ENCODE measurements at places on chromosomes 12 and 14. TPM values are rescaled to one million over a fixed set of nuclear protein-coding genes. Genes with fewer than 3 reads are reported as not detected.
A peak's percentile ranks its signal among the peaks of the same experiment; 100 is the strongest.

The TC2N gene
- 36.2 TPM for total RNA-seq

The USP44 gene
- total RNA-seq, result 197 TPM

The SPIC gene
- total RNA-seq, result not detected

The KRR1 gene
- 73.8 TPM for total RNA-seq

DNA sequence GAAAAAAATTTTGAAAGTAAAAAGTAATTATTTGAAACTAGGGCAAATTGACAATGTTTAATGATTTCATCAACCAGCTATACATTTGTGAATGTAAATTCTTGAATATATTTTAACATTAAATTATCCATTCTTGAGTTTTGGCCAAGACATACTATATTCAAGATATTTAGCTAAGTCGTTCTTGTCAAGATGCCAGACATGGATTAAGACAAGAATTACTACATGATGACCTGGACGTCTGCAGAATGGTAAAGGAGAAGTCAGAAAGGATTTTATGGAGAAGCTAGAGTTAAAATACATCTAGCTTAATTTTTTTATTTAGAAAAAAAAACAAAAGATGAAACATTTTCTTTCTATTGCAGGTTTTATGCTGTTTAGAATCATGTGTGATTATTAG is 255.8 kb downstream of the TMTC2 start:
- DNase-seq, result no peak

GRCh38 chr12:26514364-26514763 is 318.6 kb downstream of the ITPR2 start:
- no peak for DNase-seq

GRCh38 chr12:3216726-3217682 is 139.8 kb downstream of the TSPAN9 start:
- DNase-seq, result no peak

DNA sequence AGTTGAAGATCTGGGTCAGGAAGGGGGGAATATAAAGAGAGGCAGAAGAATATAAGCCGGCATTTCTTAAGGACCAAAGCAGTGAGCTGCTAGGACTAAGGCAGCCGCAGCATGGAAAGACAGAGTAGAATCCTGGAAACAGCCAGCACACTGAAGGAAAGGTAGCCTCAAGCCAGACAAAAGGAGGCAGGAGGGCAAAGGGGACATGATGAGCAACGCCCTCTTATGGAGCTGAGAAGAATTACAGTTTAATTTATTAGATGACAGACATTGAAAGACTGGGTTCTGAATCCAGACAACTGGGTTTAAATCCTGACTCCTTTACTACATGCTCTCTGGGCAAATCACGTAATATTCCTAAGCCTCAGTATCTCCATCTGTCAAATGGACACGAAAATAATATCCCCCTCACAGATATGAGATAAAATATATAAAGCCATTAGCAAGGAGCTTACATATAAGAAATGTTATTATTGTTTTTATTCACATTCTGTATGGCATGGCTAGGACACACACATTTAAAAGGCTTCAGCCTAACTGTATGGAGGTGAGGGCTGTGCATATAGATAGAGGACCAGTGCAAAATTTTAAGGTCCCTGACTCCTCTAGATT is 8.1 kb upstream of the PCED1B start:
- no peak for DNase-seq

DNA sequence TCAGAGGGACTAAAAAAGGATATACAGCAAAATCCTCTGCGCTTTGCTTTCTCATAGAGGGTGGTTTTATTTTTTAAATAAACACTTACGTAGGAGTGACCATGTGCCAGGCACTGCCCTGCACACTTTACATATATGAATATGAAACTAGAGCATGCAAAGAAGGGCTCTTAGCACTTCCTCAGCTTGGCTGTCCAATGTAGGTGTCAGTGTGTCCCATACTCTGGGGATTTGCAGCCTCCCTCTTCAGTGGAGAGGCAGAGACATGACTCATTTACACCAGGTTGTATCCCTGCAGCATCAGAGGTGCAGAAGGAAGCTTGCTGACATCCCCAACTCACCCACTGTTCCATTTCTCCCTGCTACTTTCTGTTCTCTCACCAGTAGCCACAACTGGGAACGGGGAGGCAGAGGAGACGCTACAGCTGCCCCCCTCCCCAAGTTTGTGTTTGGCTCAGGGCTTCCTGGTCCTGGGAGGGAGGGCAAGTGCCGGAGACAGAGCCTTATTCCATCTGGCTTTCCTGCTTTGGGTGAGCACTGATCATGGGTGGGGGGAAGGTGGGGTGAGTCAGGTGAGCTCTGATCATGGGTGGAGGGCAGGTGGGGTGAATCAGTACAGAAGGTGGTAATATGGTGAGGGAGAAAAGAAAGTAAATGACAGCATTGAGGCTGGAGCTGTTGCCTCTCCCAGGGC is 4.9 kb upstream of the KRT5 start:
- DNase-seq, result peak; percentile 24

GRCh38 chr12:118840399-118840798 is 140.9 kb upstream of the SRRM4 start:
- no peak for DNase-seq

DNA sequence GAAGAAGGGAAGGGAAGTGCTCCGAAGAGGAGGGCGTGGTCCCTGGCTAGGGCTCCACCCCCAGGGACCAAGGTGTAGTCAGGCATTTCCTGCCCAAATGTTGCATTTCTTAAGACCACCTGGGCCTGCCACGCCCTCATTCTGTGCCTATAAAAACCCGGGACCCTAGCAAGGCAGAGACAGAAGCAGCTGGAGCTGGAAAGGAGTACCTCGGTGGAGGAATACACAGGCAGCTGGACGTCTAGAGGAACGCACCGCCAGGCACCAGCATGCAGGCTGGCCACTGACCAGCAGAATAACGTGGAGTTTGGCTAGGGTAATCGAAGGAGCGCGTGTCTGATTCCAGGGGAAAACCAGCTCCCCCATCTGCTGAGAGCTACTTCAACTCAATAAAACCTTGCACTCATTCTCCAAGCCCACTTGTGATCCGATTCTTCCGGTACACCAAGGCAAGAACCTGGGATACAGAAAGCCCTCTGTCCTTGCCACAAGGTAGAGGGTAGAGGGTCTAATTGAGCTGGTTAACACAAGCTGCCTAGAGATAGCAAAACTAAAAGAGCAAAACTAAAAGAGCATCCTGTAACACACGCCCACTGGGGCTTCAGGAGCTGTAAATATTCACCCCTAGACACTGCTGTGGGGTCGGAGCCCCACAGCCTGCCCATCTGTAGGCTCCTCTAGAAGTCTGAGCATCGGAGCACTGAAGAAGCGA is 21.0 kb downstream of the CFL2 start:
- peak; percentile 70 for DNase-seq

- DNase-seq, result no peak
These were observed 9.2 kb downstream of the CD69 start for GRCh38 chr12:9751204-9752144.
